ENCODE measurements at places on chromosomes 5 and 9. TPM values are rescaled to one million over a fixed set of nuclear protein-coding genes. Genes with fewer than 3 reads are reported as not detected.

CCL21 gene
- not detected for total RNA-seq

- no peak for DNase-seq
Observed at GRCh38 chr9:35687972-35688557, 1.7 kb downstream of the TPM2 start.

GRCh38 chr5:45411971-45412612 lies 284.1 kb downstream of the HCN1 start:
- DNase-seq = no peak

DNA sequence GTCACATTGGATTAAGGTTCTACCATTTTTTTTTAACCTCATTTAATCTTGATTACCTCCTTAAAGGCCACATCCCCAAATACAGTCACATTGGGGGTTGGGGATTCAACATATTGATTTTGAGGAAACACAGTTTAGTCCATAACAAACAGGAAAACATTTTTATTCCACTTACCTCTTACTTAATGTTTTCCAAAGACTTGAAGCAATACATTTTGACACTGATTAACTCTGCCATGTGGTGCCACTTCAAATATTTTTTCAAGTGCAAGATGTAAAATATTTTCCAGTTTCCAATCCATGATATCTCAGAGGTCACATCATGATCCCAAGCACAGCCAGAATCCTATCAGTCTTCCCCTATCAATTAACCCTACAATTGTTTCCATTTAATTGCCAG lies 548.0 kb downstream of the CSNK1G3 start:
- DNase-seq = no peak

CCNI2 gene
- total RNA-seq = 11.0 TPM

PPP3R2 gene
- not detected for total RNA-seq

- DNase-seq = no peak
Observed at GRCh38 chr5:11904265-11904906, at the start of gene CTNND2. Gene CTNND2, minus strand, starts transcription at chr5:11904446. Its CDS starts 593 bp downstream, at chr5:11903853.

DNA sequence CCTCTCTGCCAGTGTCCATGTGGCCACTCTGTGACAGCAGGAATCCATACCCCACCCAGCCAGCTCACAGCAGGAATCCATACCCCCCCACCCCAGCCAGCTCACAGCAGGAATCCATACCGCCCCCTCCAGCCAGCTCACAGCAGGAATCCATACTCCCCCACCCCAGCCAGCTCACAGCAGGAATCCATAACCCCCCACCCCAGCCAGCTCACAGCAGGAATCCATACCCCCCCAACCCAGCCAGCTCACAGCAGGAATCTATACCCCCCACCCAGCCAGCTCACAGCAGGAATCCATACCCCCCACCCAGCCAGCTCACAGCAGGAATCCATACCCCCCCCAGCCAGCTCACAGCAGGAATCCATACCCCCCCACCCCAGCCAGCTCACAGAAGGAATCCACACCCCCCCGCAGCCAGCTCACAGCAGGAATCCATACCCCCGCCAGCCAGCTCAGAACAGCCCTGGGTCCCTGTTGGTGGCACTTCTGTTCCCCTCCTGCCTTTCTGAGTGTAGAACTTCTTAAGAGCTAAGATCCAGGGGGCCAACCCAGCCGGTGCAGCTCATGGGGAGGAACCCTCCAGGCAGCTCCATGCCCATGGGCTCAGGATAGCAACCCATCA lies 8.4 kb upstream of the RXRA start:
- no peak for DNase-seq

DNA sequence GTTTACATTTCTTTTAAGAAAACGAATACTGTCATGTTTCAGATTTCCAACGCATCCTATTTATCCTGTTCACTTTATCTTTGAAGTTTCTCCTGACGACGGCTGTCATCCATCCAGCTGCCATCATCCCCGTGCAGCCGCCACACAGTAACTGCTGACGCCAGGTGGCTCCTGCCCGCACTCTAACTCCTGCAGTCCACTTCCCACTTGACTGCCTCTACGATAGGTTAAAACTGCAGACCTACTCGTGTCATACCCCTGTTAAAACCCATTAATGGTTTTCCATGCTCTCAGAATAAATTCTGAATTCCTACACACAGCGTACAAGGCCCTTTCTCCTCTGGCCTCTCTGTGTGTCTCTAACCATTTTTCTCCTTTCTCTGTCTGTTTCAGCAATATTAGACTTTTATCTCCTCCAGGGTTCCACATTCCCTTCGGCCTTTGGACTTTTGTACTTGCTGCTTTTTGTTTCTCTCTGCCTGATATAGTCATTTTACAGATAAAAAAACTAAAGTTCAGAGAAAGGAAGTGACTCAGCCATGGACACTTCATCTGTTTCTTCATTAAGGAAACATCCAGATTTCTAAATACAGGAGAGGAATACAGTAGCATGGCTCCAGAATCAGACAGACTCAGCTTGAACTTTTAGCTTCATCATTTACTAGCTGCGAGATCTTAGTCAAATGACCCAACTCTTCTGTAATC lies 84.9 kb downstream of the ADAMTS12 start:
- DNase-seq = no peak

DNA sequence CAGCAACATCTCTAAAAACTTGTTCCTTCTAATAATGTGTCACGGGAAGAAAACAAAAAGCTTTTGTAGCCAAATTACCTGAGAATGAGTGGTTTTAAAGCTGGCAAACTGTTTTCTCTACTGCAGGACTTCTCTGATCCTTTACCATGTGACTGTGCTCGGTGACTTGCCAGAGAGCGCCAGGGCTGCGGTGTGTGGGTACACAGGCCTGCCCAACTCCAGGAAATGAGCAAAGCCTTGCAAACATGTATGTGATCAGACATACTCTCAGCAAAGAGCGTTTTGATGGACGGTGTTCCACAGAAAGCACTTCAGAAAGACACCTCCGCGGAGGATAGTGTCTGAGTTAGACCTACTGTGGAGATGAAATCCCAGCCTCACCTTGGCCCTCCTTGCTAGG lies 157.3 kb downstream of the SPOCK1 start:
- DNase-seq = no peak

GRCh38 chr5:105132581-105132980 lies 1570.0 kb upstream of the NUDT12 start:
- DNase-seq = no peak

NACC2 gene
- 11.3 TPM for total RNA-seq

PCDHB8 gene
- not detected for total RNA-seq

ECPAS gene
- total RNA-seq = 67.1 TPM

- no peak for DNase-seq
Observed at GRCh38 chr5:142685418-142686209, at the start of gene FGF1. Gene FGF1, minus strand, starts transcription at chr5:142686090. Its CDS starts 71,963 bp downstream, at chr5:142614127.

DNA sequence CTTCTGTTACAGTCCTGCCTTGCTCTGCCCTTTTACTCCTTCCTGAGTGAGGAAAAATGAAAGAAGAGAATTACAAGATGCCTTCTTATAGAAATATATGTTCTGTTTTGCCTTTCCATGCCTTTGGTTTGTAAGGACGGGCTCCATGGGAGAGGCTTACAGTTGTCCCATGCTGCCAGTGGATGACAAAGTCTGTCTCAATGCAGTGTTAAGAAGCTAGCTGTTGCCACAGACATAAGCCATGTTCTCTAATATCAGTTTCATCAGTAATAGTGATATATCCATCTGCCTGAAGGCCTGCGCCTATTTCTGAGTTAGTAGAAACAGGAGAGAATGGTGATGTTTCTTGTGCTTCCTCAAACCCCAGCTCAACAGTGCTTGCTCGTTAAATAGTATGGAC lies 27.8 kb downstream of the C5orf22 start:
- no peak for DNase-seq

GRCh38 chr5:154215571-154216325 lies 25.2 kb downstream of the GALNT10 start:
- no peak for DNase-seq

GRCh38 chr5:67659288-67659687 lies 462.7 kb upstream of the CD180 start:
- no peak for DNase-seq

DNA sequence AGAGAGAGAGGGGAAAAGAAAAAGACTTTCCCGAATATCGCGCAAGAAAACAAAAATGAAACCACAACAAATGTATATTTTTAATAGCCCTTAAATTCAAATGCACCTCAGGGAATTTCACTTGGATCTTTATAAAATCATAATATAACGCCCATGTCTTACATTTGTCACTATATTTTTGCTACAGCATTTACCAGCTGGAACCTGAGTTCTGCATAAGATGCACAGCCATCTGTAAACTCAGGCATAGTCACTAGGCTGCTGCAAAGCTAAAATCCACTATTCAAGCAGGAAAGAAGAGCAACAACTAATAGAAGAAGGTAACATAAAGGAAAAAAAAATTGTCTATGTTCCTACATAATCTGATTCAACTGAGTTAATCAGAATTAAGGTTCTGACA lies 30.6 kb upstream of the SLCO6A1 start:
- DNase-seq = no peak

ANKDD1B gene
- total RNA-seq = 0.28 TPM

GRCh38 chr5:115657881-115658233 lies 32.0 kb upstream of the TMED7 start:
- no peak for DNase-seq

GABRA1 gene
- total RNA-seq = not detected

DNA sequence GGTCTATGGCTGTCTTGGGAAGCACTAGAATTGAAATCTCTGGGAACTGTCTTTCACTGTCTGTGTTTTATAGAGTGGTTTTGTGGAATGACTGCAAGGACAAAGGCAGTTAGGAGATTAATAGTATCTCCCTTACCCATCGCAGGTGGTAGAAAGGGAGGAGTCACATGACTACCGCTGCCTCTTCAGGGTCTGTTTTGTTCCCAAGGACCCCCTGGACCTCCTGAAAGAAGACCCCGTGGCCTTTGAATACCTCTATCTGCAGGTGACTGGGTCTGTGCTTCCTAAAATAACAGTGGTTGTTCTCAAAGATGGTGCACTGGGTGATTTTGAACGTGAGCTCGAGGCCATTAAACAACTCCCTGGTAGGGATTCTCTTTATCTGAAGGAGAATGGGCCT lies 22.8 kb upstream of the TRMT10B start:
- DNase-seq = no peak

DNA sequence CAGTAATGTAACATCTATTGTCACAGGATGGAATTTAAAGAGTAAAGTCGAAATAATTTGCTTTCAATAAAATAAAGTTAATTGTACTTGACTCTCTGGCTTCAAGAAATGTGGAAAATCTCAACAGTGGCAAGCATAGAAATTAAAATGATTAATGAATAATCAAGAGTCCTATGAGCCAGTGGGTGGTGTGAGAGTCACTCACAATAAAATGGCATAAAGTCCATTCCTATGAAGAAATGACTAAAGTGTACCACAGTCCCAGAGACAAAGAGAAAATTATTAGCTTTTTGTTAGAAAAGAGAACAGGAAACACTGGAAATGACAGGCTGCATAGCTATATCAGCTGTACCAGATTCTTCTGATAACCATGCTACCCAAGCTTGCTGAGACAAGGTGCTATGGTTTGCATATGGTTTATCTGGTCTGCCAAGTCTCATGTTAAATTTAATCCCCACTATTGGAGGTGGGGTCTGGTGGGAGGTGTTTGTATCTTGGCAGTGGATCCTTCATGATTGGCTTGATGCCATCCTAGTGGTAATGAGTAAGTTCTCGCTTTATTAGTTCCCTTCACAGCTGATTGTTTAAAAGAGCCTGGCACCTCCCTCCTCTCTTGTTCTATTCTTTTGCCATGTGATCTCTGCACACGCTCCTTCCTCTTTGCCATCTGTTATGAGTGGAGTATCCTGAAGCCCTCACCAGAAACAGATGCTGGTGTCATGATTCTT lies 647.7 kb upstream of the ITGA1 start:
- no peak for DNase-seq

- no peak for DNase-seq
Observed at GRCh38 chr9:94888775-94889174, 162.3 kb downstream of the AOPEP start.

GRCh38 chr5:10485142-10485795 lies 43.6 kb downstream of the ROPN1L start:
- DNase-seq = no peak

CDH10 gene
- total RNA-seq = not detected

DNA sequence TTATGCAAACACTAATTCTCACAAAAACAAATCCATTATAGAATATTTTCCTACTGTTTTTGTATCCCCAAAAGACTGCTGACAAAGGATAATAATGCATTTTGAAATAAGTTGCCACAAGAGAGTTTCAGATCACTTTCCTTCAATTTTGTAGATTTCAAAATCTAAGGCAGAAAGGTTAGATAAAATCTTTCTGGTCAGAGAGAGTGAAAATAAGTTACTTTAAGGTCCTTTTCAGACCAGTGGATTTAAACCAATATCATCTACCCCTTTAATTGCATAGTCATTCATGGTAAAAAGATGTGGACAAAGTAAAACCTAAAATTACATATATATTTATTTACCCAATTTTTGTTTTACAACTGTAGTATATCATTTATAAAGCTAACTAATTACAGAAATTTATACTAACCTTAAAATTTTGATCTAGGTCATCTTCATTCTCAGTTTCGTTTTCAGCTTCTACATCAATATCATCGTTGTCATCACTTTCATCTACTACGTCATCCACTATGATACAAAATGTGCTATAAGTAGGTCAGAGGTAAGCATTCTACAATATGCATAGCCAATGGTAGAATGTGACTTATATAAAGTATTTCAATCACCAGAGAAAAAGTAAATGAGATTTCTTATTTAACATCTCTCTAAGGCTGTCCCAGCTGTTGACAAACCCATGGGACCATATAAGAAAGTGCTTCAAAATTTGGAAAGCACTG lies 95.7 kb downstream of the AGTPBP1 start:
- no peak for DNase-seq

DNA sequence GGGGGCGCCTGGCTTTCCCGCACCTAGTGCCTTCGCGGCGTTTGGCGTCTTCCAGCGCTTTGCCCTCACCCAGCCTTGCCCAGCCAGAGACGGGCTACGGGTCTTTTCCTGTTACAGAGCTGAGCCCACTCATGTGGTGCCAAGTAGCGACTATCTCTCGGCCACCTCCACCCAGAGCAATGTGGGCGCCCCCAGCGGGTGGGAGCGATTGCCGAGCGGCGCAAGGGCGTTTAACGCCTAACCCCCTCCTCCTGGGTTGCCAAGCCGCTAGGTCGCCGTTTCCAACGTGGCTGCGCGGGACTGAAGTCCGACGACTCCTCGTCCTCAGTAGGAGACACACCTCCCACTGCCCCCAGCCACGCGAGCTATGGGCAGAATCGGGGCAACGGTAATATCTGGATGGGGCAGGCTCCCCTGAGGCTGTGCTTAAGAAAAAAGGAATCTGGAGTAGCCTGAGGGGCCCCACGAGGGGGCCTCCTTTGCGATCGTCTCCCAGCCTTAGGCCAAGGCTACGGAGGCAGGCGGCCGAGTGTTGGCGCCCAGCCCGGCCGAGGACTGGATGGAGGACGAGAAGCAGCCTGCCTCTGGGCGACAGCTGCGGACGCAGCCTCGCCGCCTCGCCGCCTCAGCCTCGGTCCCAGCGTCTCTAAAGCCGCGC lies 5.8 kb downstream of the TLX3 start:
- no peak for DNase-seq
